ENCODE measurements at places on chromosomes 3 and 15.

GRCh38 chr15:71708051-71708429 lies 102.3 kb upstream of the NR2E3 start:
- DNase-seq = no peak

DNA sequence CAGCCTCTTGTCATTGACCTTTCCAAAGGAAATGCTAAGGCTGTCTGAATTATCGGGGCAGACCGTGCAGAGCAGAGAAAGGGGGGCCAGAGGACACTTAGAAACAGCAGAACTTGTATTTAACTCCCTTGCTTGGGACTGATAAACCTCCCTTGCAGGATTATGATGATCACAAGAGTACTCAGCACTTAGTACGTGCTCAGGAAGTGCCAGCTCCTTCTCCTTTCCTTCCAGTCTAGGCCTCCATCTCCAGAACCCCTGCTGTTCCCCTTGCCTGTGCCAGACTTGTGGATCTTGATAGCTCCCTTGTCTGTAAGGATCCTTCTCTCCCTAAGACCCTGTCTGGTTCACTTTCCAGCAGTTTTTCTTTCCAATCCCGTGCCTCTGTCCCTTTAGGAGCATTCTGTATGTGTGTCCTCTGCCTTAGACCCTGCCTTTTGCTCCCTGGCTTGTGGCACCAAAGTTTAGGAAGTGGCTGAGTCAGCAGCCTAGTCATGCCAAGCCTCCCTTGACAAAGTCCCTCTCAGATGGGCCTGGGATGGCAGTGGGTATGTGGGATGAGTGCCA lies 747 bp downstream of the SORD start:
- DNase-seq = no peak

- DNase-seq = no peak
These were observed 384.0 kb upstream of the KCNMB2 start for GRCh38 chr3:178152031-178152806.

DNA sequence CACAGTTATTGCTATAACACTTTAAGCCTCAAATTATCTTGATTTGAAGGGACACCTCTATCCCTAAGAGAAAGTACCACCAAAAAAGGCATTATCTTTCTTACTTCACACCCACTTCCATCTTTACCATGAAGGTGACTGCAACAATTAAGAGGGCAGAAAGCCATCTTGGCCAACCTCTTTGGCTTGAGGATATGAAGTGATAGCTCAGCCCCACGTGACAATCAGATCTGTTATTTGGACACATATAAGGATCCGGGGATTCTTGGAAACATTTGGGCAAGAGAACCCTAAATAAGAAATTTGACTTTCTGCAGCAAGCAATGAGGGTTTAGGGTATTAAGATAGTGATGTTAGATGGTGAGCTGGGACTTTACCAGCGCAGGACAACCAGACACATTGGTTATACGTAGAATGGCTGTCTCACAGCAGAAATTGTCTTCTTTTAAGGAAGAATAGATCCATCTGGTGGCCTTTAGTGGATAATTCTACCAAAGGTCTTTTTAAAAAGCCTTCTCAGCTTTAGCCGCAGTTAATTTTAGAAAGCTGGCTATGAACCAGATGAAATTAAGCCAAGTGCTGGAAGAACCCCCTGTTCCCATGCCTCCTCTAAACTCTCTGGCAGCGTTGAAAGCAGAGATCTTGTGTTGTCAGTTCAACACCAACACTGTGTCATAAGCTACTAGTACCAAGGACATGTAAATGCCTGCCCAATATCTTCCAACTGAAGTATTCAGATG lies 12.3 kb downstream of the HCLS1 start:
- no peak for DNase-seq

DNA sequence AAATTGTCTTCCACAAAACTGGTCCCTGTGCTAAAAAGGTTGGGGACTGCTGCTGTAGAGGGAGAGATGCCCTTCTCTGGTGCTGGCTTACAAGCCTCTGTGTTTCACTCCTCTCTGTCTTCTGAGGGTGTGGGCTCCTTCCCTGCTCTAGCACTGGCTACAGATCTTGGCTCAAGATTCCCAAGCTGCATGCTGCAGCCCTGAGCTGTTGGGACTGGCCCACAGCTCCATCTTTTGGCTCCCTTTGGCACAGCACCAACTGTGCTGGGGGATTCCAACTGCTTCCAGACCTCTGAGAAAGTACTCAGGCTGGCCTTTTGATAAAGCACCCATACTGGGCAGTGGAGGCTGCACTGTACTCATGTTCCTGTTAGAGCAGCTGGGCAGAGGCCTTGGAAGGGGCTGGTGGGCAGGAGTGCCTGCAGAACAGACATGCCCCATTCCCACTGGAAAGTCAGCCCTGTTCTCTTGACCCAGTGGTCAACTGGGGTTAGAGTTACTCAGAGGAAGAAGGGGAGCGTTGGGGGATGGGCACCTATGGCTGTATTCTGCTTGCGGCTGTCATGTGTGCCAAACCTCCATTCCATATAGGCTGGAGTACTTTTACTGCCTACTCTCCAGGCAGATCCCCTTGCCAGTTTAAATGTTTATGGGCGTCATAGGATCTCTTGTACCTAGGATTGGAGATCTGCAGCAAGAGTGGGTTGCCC lies 55.7 kb downstream of the GALK2 start:
- no peak for DNase-seq

GRCh38 chr15:74845208-74845568 lies 2.2 kb upstream of the ULK3 start:
- DNase-seq = no peak

DNA sequence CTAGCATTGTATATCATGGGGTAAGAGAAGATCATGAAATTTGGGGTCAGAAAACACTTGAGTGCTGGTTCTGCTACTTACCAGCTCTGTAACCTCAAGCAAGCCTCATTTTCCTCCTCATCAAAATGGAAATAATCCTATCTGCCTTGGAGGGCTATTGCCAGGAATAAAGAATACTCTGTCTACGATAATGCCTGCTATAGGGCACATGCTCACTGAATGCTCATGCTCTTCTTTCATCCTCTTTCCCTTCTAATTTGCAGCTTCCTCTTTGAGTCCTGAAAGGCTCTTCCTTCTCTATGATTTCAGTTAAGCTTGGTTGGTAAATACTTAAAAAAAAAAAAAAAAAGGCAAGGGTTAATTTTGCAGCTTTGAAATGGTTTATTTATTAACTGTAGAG lies 12.8 kb downstream of the RTP1 start:
- DNase-seq = no peak

GRCh38 chr3:84789961-84790360 lies 168.8 kb upstream of the CADM2 start:
- no peak for DNase-seq

DNA sequence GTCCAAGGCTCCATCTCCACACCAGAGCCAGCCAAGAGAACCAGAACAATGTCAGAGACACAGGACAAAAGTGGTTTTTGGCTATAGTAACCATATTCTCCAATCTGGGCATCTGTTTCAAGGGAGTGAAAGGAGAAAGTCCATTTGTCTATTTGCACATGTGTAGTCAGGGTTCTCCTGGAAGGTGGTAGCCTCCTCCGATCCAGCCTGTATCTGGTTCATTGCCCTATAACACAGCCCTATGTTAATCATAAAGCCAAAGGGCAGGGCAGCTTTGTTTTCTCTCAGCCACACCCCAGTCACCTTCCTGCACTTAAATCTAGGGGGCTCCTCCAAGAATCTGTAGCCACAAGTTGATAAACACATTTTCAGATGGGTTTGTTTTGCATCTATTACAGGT lies 128.1 kb upstream of the ADPGK start:
- DNase-seq = no peak

GRCh38 chr3:160577556-160578195 lies 12.3 kb upstream of the KPNA4 start:
- DNase-seq = no peak

GRCh38 chr3:135218782-135219181 lies 423.7 kb downstream of the EPHB1 start:
- no peak for DNase-seq

DNA sequence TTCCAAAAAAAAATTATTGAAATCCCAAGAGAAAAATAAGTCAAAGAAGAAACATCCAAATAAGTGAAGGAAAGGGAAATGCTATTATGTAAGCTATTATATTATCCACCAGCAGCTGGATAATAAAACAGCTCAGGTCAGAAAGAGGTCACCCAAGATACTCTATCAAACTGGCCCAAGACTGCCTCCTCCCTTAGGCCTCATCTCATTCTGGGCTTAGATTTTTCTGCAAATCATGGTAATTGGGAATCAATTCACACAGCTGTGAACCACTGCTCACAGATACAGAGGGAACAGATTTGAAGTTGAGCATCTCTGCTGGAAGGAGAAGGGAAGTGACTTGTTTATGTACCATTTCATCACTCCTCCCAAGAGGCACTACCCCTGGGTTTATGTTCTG lies 294.6 kb upstream of the DPPA4 start:
- DNase-seq = no peak

GRCh38 chr3:30694148-30694547 lies 87.7 kb downstream of the TGFBR2 start:
- DNase-seq = no peak

DNA sequence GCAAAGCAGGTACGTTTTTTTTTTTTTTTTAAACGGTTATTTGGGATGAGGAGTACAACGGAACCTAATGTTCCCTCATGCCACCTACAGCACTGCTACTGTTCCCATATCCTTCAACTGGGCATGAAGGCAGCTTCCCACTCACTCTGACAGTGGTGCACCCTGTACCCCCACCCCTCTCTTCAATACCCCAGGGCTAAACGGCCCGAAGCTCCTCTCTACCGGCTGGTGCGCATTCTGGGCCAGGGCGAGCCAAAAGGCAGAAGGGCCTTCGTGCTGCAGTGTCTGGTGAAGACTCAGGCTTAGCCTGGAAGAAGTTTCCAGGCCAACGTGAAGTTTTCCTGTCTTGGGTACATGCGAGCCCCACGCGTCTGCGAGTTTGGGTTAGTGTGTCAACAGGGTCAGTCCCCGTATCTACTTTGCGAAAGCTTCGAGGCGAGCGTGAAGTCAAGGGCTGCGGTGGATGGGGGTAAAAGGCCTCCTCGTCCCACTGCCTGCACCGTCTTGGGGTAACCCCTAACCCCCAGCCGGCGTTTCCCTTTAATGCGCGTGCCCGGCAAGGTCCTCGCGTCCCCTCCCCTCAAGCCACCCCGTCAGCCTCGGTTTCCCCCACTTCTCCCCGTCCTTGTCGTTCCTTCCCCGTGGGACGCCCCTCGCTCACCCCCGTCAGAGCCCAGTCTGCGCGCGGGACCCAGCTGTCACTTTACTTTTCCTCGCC lies 765 bp upstream of the UBE2E2 start:
- no peak for DNase-seq

DNA sequence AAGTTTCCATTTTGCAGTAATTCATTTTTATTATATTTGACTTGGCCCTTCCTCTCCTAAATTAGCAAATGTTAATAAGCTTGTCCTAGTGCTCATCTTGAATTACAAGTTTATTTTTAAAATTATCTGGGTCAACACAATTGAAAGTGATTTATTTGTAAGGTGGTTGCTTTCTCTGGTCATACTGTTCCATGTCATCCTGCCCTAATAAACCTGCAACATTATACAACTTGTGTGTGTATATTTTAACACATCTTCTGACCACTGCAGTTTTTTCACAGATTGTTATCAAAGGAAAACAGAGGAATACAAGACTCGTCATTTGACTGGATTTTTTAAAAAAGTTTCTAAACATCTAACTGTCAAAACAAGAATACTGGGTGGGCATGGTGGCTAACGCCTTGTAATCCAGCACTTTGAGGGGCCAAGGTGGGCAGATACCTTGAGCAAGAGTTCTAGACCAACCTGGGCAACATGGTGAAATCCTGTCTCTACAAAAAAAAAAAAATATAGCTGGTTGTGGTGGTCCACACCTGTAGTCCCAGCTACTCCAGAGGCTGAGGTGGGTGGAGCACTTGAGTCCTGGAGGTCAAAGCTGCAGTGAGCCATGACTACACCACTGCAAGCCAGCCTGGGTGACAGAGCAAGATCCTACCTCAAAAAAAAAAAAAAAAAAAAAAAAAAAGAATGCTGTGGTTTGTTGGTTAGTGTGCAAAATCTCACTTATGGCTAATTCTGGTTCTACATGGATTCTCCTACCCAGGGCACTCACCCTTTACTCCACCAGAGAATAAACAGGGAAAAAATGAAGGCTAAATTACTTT lies 5.0 kb upstream of the LRRFIP2 start:
- no peak for DNase-seq

DNA sequence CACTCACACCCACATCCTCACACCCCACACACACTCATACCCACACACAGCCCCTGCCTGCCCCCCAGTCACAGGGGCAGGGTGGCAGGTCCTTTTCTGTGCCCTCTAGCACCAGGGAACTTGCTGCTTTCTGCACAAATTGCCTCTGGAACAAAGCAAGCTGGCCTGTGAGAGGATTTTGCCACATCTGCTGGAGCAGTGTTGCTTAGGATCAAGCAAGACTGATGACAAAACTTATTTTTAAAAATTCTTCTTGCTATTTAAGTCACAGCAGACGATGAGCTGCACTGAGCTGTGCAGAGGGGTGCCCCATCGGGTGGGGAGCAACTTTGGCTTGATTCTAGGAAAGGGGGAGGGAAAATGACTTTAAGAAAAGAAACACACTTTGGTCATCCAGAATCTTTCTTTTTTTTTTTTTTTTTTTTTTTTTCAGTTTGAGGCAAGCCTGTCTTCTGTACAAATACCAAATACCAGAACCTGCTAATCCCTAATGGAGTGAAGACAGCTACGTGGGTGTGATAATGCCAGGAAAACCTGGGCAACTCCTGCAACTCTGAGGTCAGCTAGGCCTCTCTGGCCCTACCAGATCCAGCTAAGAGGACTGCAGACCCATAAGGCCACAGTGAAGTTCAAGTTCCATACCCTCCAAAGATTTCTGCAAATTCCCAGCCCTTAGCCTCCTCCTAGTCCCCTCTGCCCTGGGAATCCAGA lies 195.3 kb downstream of the ABHD5 start:
- no peak for DNase-seq

- no peak for DNase-seq
These were observed 16.0 kb downstream of the NKIRAS1 start for GRCh38 chr3:23900744-23901143.

- no peak for DNase-seq
These were observed 43.5 kb upstream of the PTX3 start for GRCh38 chr3:157393113-157393512.

GRCh38 chr3:167538081-167538480 lies 64.2 kb upstream of the SERPINI2 start:
- no peak for DNase-seq

DNA sequence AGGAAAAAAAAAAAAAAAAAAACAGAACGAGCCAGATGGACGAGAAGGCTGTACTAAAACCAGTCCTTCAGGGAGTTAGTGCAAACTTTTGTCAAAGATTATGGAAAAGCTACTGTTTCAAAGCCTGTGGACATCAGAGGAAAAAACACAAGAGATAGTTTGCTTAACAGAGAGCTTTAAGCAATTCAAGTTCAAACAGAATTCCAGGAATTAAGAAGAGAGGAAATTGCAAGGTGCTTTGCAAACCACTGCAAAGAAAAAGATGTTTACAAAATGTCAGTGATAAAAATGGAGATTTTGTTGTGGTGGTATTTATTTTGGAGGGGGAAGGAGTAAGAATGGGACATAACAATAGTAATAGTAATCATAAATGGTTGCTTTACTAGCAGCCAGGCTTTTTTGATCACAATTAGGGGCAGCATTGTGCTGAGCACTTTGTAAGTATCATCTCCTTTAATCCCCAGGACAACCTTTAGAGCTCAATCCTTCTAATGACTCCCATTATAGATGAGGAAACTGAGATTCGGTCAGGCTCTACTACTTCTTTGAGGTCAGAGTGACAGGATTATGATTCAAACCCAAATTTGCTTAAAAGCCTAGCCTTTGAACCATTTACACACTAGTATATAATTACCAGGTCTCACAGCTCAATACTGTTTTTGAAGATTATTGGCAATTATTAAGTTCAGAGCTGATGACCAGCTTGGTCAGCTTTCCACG lies 22.4 kb upstream of the ARHGEF3 start:
- DNase-seq = no peak

- no peak for DNase-seq
These were observed 473 bp downstream of the FHIT start for GRCh38 chr3:61250784-61251173.
